Right atrium auricular region (tissue), 2 donors: ENCODE measurements at places on chromosomes 7 and 10. TPM values are rescaled to one million over a fixed set of nuclear protein-coding genes. Genes with fewer than 3 reads are reported as not detected.

Gene KCNIP2
- total RNA-seq, result 192 TPM

Gene CYP3A4
- total RNA-seq, result 0.43 TPM

Gene SPDYE1
- total RNA-seq, result not detected

DNA sequence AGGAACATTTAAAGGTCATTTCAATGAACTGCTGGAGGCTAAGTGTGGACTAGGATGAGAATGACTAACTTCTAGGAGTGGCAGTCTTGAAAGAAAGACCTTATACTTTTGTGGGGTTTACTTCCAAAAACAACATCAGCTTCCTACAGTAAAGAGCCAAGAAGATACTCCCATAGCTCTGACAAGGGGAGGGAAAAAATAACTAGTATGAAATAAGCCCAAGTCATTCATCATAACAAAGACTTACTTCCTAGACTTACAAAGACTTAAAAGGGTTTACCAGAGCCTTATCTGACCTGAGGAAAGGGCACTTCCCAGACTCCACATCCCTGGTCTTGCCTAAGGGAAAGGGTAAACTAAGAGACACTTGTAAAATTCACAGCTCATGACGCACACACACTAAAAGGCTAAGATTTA, 31.7 kb downstream of the ARHGAP12 start:
- no peak for DNase-seq

- no peak for DNase-seq
Measured at GRCh38 chr10:58164517-58164916, 103.2 kb downstream of the IPMK start.

- no peak for DNase-seq
Measured at GRCh38 chr10:43214956-43215561, 51.8 kb downstream of the RASGEF1A start.

DNA sequence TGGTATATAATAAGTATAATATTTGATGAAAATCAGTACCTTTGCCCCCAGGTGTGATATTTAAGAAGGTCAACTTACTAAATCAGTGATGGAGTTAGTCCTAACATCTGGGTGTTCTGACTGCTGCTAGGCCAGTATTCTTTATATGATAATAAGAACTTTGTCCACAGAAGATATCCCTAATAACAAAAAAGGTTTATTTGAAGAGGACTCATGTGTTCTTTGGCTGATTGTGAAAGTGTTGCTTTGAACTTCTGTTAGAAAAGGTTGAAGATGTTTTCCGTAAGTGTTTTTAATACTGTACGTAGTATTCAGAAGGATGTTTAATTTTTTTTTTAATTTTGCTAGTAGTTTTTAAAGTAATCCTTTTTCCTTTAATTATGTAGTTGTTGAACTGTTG, 10.2 kb downstream of the PTEN start:
- DNase-seq, result no peak

DNA sequence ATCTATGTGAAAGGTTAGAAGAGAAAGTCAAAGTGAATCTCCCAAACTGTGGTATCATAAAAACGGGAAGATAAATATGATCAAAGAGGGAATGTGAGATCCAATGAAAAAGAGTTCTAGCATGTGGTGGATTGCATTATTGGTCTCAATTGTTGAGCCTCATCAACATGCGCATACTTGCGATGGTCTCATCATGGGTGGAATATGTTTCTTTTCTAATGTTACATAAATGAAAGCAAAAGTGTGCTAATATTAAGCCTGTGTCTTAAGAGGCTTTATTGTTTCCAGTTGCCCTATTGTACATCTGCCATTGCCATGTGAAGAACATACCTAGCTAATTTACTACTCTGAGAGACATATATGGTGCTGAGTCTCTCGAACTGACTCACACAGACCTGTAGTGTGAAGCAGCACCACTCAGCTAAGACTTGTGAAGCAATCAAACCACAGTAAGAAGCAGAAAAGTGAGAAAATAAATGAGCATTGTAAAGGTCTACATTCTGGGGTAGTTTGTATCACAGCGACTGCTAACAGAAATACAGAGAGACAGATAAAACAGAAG, 645.5 kb upstream of the PCDH15 start:
- DNase-seq, result no peak

DNA sequence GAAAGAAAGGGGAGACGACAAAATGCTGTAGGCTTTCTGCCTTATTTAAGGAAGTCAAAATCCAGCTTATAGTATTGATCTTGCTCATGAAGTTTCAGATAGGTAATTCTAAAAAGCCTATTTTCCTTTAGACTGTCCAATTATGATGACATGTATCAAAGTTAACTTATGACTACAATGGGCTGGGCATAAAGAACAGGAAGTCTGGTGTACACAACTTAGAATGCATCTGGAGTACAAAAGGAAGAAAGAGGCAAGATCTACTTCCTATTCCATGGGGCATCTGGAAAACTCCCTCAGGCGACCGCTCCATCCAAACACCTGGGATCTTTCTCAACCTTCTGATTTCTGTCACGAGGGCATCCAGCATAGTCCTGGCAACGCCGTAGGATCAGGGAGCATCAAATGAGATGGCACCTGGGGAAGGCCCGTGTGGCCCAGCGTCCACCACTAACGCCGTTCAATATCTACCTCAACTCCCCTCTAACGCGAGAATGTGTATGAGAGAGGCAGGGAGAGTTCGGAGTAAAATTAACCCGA, 512 bp downstream of the FAM24B start:
- DNase-seq, result no peak

GRCh38 chr10:13161857-13162271, 506 bp downstream of the MCM10 start:
- DNase-seq, result no peak

GRCh38 chr7:147765301-147765700, 825.3 kb upstream of the C7orf33 start:
- DNase-seq, result no peak

- DNase-seq, result no peak
Measured at GRCh38 chr7:26007510-26007909, 144.5 kb upstream of the NFE2L3 start.

- peak; percentile 66 for DNase-seq
Measured at GRCh38 chr7:99004216-99004615, 125.9 kb downstream of the TRRAP start.

- no peak for DNase-seq
Measured at GRCh38 chr7:94452239-94452638, 57.4 kb upstream of the CASD1 start.

- no peak for DNase-seq
Measured at GRCh38 chr7:104552102-104552501, 223.7 kb downstream of the LHFPL3 start.
